CD8-positive, alpha-beta memory T cell (primary cell): ENCODE measurements at places on chromosomes 13 and 19.

- no peak for DNase-seq
Measured at GRCh38 chr13:27112006-27112405, 59.6 kb downstream of the USP12 start.

DNA sequence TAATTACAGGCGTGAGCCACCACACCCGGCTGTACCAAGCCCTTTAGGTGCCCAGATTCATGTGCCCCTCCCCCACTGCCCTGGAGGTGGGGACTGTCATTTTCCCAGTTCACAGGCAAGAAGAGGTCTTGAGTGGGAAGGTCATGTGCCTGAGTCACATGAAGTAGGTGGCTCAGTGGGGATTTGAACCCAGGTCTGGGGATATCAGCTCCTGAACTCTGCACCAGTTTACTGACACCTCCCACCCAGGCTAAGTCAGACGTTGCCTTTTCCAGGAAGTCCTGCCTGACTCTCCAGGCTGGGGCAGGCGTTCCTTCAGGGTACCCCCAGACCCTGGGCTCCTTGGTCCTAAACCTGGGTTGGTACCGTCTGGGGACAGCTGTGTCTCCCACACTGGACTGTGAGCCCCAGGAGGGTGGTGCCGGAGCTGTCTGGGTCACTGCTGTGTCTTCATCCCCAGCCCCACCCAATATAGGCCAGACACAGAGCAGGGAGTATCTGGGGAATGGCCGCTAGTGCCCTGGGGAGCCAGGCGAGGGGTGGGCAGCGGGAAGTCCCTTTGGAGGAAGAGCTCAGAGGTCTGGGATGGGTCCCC is 8.6 kb downstream of the VASP start:
- DNase-seq: no peak

DNA sequence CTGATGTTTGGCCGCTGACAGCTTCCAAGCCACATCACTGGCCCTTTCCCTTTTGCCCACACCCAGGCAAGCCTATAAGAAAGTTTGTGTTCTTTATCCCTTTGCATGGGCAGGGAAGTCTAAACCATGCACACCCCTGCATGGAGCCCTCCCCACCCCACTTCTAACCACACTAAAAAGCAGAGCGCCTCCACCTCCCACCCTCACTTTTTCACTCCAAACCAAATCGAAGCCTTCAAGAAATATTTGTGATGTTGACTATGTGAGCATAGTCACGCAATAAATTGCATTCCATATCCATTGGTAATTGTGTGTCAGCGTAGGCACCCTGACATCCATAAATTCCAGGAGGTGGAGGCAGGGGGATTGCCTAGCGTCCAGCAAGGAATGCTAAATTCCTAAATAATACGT is 104.4 kb upstream of the LSM14A start:
- DNase-seq: no peak

- peak; percentile 68 for DNase-seq
Measured at GRCh38 chr19:10864538-10864899, 6.8 kb upstream of the CARM1 start.

- DNase-seq: no peak
Measured at GRCh38 chr19:34319230-34319585, 45.8 kb upstream of the GPI start.

GRCh38 chr13:32503727-32504126 is 34.9 kb downstream of the N4BP2L2 start:
- DNase-seq: no peak

GRCh38 chr13:74687442-74688182 is 553.4 kb upstream of the KLF12 start:
- DNase-seq: no peak

- no peak for DNase-seq
Measured at GRCh38 chr13:25177012-25177411, 4.9 kb upstream of the AMER2 start.

DNA sequence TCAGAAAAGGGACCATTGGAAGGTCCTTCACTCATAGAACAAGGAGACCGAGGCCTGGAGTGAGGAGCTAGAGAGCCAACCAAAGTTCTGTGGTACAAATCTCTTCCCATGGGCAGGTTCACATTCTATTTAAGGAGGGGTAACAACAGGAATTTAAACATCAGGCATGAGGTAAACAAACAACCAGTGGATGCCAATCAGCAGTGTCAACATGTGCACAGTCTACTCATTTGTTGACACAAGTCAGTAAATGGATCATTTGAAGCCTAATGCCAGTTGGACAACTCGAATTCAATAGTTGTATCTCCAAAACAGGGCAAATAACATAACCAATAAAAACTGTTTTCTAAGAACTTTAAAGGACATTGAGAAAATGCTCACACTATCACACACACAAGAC is 6.3 kb upstream of the DOCK9 start:
- no peak for DNase-seq

DNA sequence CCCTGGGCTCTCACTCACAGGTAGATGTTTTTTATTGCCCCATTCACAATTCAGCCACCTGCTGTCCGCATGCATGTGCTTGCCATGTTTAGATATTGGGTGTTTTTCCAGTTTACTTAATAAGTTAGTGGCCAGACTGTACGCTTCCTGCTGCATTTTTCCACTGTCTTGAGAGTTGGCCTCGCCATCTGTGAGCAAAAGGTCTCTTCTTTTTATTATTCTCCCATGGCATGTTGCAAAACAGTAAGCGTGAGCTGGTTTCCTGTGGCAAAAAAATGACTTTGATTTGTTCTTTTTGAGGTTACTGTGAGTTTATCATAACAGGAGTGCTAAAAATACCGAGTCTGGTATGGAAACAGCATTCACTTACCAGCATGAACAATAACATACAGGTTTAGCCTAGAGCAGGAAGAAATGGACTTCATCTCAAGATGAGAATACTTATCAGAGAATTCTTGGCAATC is 46.0 kb downstream of the SAE1 start:
- DNase-seq: no peak

DNA sequence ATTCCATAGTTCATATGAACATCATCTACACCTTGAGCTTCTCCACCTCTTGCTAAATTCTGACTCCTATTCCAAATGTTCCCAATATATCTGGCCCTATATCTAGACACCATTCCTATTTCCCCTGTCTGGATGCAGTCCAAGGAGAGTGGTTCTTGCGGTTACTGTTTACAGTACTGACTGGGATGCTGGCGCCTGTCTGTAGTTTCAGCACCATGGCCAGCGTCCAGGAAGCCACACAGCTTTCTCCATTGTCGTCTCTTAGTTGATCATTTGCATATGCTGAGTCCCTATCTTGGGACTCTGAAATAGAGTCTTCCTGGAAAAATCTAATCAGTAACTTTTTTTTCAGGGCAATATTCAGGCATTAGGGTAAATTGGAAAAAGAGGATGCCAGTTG is 14.9 kb downstream of the LAIR2 start:
- DNase-seq: peak; percentile 48

DNA sequence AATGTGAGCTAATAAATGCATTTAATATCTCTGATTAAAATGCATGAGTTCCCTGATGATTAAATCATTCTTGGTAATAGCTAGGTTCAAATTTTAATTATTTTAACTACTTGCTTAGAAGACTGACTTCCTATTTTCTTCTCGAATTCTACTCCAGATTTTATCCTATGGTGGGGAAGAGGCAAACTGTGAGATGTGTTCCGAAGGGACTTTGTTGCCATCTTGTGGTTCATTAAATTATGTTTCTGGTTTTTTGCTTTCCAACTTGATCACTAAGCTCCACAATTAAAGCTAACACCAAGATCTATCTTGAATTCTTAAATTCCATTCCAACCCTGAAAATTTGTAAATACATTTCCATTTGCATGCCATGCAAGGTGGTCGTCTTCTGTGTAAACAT is 538.4 kb upstream of the PCDH20 start:
- DNase-seq: no peak

GRCh38 chr13:30078059-30078458 is 227.6 kb upstream of the UBL3 start:
- DNase-seq: no peak

GRCh38 chr19:33468361-33469170 is 53.0 kb downstream of the PEPD start:
- DNase-seq: no peak

DNA sequence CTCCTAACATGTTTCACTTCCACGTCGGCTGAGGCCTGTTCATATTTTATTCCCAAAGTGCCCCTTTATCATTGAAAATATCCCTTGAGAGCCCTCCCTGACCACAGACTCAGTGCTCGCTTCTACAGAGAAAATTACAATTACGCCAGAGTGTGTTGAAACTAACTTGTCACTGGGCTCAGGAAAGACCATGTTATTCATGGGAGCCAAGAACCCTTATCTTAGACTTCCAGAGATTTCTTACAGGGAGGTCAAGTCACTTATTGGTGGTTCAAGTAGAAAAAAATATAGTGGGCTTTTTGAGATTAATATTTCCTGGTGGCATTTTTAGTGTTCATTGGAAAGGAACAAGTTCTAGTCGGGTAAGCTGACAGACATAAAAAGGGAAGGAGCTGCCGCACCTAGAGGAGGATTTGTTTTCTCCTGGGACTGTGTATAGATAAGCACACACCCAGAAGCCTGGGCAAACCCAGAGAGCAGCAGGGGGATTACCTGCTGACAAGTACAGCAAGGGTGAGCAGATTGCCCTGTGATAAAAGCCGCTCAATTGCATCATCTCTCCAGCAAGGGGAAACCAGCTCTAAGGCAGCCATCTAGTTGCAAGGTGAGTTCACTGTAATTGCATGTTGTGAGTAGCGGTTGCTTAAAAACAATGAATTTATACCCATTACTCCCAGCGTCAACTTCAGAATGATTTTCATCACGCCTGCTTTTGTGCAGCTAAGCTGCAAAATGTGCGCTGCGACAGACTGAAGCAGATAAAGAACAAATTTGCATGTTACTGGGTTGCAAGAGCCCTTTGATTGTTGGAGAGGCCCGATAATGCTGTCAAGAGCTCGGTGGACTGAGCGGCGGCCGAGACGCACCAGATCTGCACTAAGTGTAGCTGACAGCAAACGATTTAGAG is 46.2 kb downstream of the DCT start:
- DNase-seq: no peak

GRCh38 chr13:29849071-29849631 is 1.3 kb downstream of the UBL3 start:
- peak; percentile 21 for DNase-seq

- no peak for DNase-seq
Measured at GRCh38 chr13:104289400-104289799, 1223.2 kb upstream of the SLC10A2 start.

GRCh38 chr13:106610486-106610885 is 42.5 kb upstream of the ARGLU1 start:
- no peak for DNase-seq

DNA sequence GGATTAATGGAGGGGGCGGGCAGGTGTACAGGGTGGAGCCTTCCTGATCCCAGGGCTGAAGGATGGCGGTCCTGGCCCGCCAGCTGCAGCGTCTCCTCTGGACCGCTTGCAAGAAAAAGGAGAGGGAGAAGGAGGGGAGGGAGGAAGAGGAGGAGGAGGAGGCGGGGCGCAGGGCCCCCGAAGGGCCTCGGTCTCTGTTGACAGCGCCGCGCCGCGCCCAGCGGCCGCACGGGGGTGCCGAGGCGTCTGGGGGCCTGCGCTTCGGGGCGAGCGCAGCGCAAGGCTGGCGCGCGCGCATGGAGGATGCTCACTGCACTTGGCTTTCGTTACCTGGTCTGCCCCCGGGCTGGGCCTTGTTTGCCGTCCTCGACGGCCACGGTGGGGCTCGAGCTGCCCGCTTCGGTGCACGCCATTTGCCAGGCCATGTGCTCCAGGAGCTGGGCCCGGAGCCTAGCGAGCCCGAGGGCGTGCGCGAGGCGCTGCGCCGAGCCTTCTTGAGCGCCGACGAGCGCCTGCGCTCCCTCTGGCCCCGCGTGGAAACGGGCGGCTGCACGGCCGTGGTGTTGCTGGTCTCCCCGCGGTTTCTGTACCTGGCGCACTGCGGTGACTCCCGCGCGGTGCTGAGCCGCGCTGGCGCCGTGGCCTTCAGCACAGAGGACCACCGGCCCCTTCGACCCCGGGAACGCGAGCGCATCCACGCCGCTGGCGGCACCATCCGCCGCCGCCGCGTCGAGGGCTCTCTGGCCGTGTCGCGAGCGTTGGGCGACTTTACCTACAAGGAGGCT is at the start of gene PPM1N:
Gene PPM1N (plus strand): TSS at position 33 of the 785 bp plus-strand sequence. CDS start 30 bp downstream, at position 63.
- peak; percentile 79 for DNase-seq

DNA sequence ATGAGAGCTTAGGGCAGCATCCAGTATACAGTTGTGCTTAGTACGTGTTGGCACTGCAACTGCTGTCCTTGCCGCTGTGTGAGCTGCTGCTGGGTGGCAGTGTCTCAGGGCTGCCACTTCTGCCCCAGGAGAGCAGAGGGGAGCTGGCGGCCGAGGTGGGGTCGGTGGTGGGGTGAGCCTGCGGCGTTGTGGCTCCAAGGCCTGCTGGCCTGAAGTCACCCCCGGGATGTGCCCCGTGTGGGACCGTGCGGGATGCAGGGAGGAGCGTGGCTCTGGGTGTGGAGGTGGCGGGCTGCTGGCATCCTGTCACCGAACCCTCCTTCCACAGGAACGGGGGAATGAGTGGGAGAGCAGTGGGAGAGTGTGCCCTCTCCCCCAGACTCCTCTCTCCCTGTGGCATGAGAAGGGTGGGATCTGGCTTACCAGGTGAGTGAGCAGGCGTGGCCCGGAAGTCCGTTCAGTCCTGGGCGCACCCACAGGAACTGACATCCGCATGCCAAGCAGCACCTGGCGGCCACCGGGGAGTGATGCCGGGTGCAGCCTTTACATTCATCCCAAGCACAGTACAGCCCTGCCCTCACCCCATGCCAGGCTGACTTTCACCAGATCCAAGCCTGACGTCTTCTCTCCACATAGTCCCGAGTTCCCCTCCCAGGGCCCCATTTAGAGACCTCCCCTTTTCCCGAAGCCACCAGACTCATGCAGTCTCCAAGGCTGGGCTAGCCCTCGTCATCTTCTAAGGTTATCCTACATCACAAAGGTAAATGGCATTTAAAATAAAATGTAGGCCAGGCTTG is 26.6 kb downstream of the MCF2L start:
- DNase-seq: no peak

GRCh38 chr19:4916292-4917082 is 7.2 kb downstream of the UHRF1 start:
- DNase-seq: peak; percentile 71

- no peak for DNase-seq
Measured at GRCh38 chr19:42083537-42083936, 7.6 kb downstream of the ZNF574 start.

GRCh38 chr19:1082165-1082927 is 12.8 kb downstream of the POLR2E start:
- DNase-seq: peak; percentile 84

- no peak for DNase-seq
Measured at GRCh38 chr13:25910991-25911419, 140.8 kb downstream of the SHISA2 start.

- DNase-seq: peak; percentile 32
Measured at GRCh38 chr19:801030-801860, 4.0 kb downstream of the PTBP1 start.
